Activated CD4-positive, alpha-beta memory T cell treated with anti-CD3 and anti-CD28 coated beads for 36 hours (primary cell): ENCODE measurements at places on chromosomes 4 and X.

- no peak for DNase-seq
These were observed 34.3 kb upstream of the PROM1 start for GRCh38 chr4:16118090-16118489.

GRCh38 chr4:86307432-86307831 is 52.4 kb downstream of the MAPK10 start:
- no peak for DNase-seq

- no peak for DNase-seq
These were observed 13.0 kb upstream of the TMEM144 start for GRCh38 chr4:158197194-158197776.

DNA sequence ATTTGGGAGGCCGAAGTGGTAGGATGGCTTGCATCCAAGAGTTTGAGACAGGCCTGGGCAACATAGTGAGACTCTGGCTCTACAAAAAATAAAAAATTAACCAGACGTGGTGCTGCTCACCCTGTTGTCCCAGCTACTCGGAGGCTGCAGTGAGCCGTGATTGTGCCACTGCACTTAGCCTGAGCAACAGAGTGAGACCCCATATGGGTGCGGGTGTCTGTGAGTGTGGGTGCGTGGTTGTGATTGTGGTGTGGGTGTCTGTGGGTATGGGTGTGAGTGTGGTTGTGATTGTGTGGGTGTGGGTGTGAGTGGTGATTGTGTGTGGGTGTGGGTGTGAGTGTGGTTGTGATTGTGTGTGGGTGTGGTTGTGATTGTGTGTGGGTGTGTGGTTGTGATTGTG is 114.6 kb downstream of the UBE2K start:
- peak; percentile 43 for DNase-seq

- no peak for DNase-seq
These were observed 14.3 kb downstream of the JCHAIN start for GRCh38 chr4:70651864-70652506.

- DNase-seq, result no peak
These were observed 44.9 kb downstream of the CLNK start for GRCh38 chr4:10639664-10640063.

- no peak for DNase-seq
These were observed 48.1 kb upstream of the DHRSX start for GRCh38 chrX:2548711-2549423.

- DNase-seq, result no peak
These were observed 55.9 kb upstream of the ANTXR2 start for GRCh38 chr4:80128941-80129340.

GRCh38 chr4:35673137-35673536 is 571.2 kb downstream of the ARAP2 start:
- no peak for DNase-seq

DNA sequence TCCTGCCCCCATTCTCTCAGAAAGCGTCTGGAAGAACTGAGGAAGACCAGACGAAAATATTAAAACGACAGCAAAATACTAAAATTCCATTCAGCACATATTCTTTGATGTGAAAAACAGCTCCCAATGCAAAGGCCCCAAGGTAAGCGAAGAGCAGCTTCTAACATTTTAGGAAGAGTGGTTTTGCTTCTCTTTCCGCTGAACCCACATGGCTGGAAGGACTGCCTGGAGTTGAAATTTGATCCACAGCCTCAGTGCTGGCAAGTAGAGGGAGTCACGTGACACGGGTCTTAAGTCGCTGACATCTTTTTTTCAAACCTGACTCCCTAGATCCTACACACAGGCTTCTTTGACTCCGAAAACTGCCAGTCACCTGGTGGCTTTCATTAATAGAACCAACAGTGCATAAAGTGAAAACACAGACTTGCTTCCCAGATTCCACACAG is at the start of gene FAM13A:
Gene FAM13A (minus strand): TSS at position 233 of the 446 bp plus-strand sequence. CDS start 221 bp downstream, at position 12.
- DNase-seq, result no peak

GRCh38 chrX:133350751-133351150 is 64.5 kb downstream of the GPC4 start:
- no peak for DNase-seq

DNA sequence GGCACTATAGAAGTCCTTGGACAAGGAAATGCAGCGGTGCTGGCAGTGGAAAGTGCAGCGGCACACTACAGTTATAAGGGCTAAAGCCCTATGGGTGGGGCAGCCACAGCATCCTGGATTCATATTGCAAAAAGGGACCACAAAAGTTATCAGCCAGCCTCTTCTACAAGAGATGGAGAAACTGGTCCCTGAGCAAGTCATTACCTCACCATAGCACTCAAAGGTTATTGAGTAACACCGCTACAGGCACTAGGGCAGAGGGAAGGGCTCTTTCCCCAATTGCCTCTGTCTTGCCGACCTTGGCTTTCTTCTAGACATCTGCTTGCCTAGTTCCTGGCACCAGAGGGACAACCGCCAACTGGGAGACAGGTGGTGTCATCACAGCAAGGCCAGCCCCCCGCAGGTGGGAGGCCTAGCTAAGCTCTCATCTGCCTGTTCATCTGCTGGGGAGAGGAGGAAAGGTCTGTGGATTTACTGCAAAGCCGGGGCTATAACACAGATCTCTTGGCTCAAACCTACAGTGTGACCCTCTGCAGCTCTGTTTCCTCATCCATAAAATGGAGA is 600.0 kb downstream of the BCOR start:
- DNase-seq, result no peak

DNA sequence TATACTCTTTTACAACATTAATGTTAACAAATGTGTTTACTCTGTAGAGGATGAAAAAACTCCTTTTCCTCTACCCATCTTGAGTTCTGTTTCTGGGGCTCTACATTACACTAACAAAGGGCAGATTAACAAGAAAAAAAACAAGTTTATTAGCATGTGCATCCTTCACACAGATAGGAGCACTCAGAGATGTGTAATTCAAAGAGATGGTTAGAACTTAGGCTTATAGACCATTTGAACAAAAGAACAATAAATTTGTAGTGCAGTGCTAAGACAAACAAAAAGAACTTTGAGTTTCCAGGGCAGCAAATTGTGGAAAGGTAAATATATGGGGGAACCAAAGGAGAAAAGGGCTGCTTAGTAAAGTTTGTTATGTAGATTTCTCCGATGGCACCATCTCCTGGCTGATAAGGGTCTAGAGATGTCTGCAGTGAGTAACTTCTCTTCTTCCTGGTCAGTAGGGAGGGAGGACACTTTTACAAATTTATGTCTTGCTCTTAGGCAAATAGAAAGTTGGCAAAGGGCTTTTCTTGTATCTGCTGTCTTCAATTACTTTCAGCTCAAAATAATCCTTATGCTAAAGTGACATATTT is 1249.9 kb upstream of the TENM3 start:
- DNase-seq, result no peak

DNA sequence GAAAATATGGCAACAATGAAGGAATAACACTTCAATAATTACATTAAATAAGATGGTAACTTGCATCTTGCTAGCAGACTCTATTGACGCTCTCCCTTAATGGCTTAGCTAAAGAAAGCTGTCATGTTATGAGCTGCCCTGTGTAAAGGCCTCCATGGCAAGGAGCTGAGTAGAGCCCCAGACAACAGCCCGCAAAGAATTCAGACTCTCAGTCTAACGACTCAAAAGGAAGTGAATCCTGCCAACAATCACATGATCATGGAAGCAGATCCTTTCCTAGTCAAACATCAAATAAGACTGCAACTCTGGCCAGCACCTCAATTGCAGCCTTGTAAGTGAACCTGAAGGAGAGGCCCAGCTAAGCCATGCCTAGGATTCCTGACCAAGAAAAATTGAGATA is 157.6 kb downstream of the MAB21L2 start:
- no peak for DNase-seq

GRCh38 chr4:186037692-186038658 is 31.0 kb upstream of the TLR3 start:
- peak; percentile 13 for DNase-seq

- DNase-seq, result no peak
These were observed 14.4 kb upstream of the KLHL5 start for GRCh38 chr4:39047681-39048080.

GRCh38 chrX:13990126-13990800 is 39.4 kb downstream of the GEMIN8 start:
- no peak for DNase-seq

GRCh38 chr4:122842392-122842791 is 15.8 kb downstream of the FGF2 start:
- DNase-seq, result no peak

DNA sequence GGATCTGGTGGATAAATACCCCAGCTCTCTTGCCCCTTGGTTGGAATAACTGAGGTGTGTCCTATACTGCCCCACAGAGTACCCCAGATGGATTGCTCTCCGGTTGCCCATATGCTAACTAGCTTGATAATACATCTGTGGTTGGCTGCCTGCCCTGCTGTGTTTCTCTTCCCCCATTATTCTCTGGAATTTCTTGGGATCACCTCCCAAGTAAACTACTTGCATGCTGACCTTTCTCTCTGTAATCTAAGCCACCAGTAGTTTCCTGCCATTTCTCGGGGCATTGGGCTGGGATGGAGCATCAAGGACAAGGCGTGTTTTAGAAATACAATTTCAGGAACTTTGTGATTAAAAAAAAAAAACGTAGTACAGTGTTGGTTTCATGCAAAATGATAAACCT is 25.2 kb downstream of the PPP1R2C start:
- DNase-seq, result no peak

DNA sequence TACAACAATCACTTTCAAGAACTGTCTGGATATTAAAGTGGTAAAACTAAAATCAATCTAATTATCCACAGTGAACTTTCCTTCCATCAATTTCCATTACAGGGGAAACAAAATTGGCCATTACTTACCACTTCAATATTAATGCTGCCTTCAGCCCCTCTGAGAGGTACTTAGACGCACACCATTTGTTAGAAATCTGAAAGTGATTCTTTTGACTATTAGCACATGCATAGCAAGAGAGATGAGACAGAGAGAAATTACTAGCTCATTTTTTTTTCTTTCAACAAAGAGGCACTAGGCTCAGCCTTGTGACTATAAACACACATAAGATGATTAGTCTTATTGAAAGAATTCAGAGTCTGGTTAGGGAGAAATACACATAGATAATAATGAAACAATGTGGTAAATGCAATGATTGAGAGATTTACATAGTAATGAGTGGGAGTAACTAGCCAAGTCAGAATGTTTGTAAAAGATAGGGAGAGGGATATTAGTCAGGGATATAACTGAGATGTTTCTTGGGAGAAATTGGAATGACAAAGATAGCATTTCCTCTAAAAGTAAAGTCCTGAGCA is 93.3 kb downstream of the YIPF7 start:
- no peak for DNase-seq

DNA sequence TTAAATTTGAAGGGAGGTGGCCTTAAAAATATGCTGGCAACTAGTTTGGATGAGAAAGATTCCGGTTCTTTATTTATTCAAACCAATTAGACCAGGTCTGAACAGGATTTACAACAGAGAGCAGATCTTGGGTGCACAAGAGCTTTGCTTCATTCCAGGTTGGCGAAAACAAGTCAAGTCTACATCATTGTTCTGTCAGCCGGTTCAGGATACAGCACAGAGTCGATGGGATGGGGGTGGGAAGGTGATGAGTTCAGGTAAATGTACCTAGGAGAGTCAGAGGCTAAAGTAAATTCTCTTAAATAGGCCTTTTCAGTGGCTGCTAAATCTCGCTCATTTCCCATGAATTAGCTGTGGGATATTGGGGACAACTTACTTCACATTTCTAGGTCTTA is 882 bp upstream of the STIM2 start:
- no peak for DNase-seq

DNA sequence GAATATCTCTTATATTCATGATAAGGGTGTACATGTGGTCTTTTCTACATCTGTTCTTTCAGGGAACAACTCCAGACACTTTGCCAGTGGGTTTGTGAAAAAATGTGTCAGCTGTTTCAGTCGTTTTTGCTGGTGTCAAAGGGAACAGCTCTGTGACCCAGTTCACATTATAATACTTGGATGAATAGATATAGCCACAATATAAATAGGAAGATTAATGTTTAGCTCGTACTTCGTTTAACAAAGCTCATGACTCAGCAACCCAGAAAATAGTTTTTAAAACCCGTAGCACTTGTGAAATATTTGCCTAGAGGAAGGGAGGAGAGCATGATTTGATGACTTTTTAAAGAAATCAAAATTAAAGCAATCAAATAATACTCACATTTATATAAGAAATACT is 7.9 kb downstream of the LIAS start:
- DNase-seq, result no peak

- peak; percentile 24 for DNase-seq
These were observed 186.6 kb upstream of the LEF1 start for GRCh38 chr4:108355186-108355901.

GRCh38 chrX:15985937-15986336 is 131.3 kb upstream of the AP1S2 start:
- peak; percentile 62 for DNase-seq

GRCh38 chr4:137993232-137993631 is 248.9 kb downstream of the SLC7A11 start:
- DNase-seq, result no peak

DNA sequence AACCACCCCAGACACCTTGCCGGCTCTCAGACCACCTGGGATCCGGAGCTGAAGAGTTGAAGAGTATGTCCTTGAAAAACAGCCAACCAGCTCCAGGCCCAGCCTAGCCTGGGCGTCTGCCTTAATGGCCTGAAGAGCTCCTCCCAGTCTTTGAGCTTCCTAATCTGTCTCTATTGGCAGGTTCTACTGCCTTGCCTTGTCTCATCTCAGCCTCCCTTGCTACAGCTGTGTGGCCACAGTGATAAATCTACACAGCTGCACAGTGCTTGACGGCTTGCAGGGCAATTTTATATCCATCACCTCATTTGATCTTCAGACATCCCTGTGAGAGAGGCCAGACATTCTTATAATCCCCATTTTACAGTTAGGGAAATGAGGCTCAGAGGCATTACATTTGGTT is 19.9 kb downstream of the AWAT2 start:
- no peak for DNase-seq

DNA sequence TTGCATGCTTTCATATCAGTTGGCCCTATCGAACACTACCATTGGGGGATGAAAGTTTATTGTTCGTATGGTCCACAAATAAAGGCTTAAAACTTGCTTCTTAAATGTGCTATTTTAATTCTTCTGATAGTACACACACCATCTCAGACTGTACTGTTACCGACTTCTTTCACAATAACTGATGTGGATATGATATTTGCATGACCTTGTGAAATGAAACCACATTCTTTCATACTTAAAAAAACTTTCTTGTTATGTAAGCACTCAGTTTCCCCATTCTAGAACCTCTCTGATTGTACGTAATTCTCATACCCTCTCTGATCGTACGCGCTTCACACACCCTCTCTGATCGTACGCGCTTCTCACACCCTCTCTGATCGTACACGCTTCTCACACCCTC is 12.0 kb upstream of the WDR19 start:
- DNase-seq, result no peak

GRCh38 chr4:109294006-109294405 is 8.5 kb downstream of the COL25A1 start:
- peak; percentile 40 for DNase-seq

- no peak for DNase-seq
These were observed 354.3 kb upstream of the GATB start for GRCh38 chr4:152115118-152115517.

DNA sequence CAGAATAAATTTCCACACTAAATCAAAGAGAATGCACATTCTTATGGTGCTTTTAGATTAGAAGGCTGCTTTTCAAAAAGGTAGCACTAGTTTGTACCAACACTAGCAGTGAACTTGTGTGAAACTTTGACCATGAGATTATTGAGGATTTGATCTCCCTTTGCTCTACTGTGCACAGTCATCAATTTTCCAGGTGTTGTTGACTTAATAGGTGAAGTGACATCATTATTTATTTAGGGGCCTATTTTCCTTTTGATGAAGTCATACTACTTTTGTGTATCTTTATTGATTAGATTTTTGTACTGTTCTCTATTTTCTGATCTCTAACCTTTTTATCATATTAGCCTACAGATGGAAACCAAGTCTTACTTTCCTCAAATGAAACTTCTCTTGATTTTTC is 507.9 kb upstream of the LCORL start:
- no peak for DNase-seq

GRCh38 chr4:138300616-138301015 is 58.5 kb upstream of the SLC7A11 start:
- DNase-seq, result no peak
